Fibroblast of pulmonary artery (primary cell): ENCODE measurements at places on chromosomes 16 and 17.
A peak's percentile ranks its signal among the peaks of the same experiment; 100 is the strongest.

DNA sequence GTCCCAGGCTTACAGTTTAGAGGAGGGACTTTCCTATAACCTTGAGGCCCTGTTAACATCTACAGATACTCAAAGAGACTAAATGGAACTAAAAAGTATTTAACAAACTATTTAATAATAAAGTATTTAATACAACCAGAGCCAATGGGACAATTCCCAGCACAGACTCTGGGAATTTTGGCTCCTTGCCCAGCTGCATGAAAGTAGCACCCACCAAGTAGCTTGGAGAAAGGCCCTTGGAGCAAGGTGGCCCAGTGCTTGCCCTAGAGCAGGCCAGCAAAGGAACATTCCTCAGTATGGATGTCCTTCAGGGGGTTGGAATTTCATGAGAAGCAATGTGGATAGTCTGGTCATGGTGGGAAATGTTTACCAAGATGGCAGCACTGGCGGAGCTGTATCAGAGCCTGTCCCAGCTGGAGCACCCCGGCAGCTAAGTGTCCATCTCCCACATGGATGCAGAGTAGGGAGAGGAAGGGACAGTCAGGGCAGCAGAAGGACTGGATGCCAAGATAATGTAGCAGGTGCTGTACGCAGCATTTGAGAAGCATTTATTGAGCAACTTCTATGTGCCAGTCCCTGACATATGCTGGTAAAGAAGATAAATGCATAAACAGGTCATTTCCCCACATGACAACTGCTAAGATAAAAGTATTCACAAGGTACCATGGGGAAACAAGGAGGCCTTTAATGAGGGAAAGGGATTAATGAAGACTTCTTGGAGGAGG lies 5.2 kb upstream of the SMARCD2 start:
- no peak for DNase-seq

DNA sequence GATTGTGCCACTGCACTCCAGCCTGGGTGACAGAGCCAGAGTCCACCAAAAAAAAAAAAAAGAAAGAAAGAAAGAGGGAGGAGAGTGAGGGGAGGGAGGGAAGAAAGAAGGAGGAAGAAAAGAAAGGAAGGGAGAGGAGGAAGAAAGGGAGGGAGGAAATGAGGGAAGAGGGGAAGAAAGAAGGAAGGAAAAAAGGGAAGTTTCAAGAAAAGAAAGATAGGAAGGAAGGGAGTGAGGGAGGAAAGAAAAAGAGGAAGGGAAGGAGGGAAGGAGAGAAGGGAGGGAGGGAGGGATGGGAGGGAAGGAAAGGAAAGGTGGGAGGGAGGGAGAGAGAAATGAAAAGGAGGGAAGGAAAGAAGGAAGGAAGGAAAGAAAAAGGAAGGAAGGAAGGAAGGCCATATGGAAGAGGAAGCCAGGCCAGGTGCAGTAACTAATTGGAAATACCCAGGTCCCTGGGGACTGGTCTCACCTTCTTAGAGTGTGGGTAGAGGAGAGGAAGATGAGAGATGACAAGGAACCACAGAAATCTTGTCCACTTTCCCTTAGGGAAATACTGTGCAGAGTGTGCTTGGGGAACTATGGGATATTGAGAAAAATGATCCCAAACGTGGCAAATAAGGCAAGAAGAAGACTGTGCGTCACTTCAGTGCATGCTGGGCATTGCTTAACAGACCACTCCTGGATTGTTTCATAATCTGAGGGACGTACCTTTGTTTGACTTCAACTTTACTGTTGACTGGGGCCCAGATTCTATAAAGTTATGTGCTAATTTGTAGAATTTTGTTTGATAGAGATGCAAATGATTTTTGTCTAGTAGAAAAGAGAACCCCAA lies 15.1 kb upstream of the CSNK2A2 start:
- DNase-seq = no peak

- DNase-seq = no peak
These were observed 96.3 kb downstream of the TNFRSF13B start for GRCh38 chr17:16875662-16876061.

GRCh38 chr17:19384723-19385391 lies 2.1 kb downstream of the MFAP4 start:
- peak; percentile 96 for DNase-seq

GRCh38 chr17:2055292-2056205 lies 646 bp downstream of the HIC1 start:
- DNase-seq = peak; percentile 58

GRCh38 chr16:4987250-4987579 lies 29.1 kb downstream of the SEC14L5 start:
- DNase-seq = no peak

- DNase-seq = peak; percentile 89
These were observed 214.2 kb downstream of the STX8 start for GRCh38 chr17:9361188-9361955.

- DNase-seq = no peak
These were observed 518.2 kb upstream of the GOT2 start for GRCh38 chr16:59252317-59252716.

DNA sequence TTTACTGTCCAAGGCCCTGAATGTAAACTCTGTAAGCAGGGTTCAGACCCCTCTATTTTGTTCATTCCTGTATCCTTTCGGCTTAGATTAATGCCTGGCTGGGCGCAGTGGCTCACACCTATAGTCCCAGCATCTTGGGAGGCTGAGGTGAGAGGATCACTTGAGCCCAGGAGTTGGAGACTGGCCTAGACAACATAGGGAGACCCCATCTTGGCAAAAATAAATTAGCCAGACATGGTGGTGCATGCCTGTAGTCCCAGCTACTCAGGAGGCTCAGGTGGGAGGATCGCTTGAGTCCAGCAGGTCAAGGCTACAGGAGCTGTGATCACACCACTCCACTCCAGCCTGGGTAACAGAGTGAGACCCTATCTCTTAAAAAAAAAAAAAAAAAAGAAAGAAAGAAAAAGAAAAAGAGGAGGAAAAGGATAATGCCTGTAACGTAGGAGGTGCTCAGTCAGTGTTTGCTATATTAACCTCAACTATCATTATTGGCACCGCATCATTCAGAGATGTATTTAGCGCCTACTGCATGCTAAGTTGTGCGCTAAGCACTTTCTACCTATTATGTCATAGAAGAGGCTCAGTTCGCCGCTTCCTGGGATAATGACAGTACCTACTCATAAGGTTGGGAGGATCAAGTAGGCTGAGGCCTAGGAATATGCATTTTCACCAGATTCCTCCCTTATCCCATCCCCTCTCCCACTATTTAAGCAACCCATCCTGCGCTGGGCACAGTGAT lies 5.0 kb downstream of the SOCS1 start:
- DNase-seq = peak; percentile 34

GRCh38 chr17:58281511-58282011 lies 826 bp upstream of the MPO start:
- DNase-seq = no peak

GRCh38 chr17:78960928-78961327 lies 18.8 kb downstream of the LGALS3BP start:
- peak; percentile 36 for DNase-seq

GRCh38 chr17:28173031-28173561 lies 130.6 kb downstream of the NLK start:
- DNase-seq = no peak

GRCh38 chr17:56471696-56472095 lies 121.8 kb upstream of the NOG start:
- no peak for DNase-seq

DNA sequence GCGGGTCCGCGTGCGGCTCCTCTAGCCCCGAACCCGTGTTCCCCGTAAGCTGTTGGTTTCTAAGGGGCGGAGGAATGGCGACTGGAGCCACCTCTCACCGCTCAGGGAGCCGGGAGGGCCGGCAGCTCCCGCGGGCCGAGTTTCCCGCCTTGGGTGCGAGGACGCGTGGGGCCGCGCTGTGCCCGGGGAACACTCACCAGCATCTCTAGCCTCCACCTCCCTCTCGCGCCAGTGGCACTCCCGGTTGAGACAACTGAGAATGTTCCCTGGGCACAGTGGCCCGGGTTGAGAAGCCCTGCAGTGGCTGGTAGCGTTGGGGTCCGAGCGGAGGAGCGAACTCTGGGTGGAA lies 560 bp downstream of the TELO2 start:
- peak; percentile 7 for DNase-seq

- DNase-seq = no peak
These were observed 7.3 kb downstream of the MSLN start for GRCh38 chr16:767743-768235.

DNA sequence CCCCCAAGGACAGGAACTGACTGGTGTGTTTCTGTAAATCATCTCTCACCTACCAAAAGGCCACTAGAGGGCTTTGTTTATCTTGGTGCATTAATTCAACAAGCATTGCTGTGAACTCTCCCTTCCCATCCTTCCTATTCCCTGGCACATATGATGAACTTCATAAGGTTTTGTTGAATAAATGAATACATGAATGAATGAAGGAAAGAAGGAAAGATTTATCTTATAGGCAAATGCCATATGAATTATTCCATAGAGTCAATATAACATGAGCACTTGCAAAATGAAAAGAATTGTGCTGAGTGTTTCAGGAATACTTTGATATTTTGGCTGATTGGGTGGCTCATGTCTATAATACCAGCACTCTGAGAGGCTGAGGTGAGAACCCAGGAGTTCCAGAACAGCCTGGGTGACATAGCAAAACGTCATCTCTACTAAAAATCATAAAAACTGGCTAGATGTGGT lies 4.3 kb downstream of the SPDYE4 start:
- peak; percentile 28 for DNase-seq

DNA sequence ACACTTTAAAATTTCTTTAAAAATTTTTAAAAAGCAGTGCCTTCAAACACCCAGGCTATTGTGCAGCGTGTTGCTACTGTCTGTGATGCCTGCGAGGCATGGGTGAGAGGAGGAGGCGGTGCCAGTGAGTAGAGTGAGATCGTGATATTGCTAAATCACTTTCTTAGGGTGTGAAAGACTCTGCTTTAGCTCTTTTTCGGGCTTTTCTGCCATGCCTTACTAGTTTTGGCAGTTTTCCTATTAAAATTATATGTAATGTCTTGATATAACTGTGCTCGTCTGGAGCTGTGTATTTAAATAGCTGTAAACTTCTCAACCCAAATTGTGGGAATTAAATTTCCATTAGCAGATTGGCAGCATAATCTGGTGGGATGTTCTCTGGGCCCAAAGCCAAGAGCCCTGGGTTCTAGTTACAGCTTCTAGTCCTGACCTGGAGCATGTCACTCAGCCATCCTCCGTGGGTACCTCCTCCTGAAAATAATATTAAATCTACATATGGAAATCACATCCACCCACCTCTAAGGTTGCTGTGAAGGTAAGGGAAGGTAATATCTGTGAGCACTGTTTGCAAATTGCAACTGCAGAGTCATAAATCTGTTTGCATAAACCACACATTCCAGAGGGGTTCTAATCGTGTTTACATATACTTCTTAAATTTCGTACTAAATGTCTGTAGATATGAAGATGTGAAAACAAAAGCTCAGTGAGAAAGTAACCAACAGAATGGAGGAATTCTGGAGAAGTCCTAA lies 264.3 kb upstream of the CACNG5 start:
- no peak for DNase-seq

DNA sequence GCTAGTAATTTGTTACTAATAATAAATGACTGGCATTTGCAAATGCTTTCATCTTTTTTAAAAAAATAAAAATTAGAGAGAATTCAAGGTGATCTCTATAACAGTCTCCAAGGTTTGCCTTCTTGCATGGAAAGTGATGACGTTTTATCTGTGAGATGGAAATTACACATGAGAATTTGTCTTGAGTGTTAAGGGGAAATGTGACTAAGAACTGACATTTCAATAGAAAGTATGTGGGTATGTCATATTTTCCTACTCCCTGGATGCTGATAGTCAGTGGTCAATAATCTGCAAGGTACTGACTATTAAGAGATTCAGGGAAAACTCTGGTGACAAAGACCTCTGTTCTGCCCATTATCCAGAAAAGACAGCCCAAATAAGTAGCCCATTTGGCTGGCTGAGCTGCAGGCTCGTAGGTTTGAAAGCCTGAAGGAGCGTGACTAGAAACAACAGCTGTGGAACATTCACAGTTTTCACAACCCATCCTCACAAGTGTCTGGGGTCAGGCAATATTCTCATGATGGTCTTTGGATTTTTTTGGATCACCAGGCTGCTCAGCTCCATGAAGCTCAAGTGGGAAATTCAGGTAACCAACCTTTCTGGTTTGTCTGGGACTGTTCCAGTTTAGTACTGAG lies 49.7 kb upstream of the WSCD1 start:
- DNase-seq = no peak

- DNase-seq = peak; percentile 49
These were observed 379 bp upstream of the OTOP2 start for GRCh38 chr17:74923538-74924249.

DNA sequence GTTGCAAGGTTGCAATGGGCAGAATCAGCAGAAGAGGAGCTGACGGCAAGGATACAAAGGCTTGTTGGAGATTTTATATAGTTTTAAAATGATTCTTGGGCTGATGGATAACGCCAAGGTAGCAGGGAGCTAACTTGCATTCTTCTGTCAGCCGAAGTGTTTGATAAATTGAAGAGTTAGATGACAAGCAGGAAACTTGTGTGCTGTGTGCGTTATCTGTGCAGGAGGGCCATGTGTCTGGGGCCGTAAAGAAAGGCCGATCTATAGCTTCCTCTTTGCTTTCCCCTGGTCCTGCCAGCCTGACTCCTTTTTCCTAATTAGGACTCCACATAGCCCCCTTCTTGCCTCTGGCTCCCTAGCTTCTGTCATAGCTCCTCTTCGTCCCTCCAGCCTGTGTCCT lies 6.7 kb upstream of the WWOX start:
- no peak for DNase-seq

DNA sequence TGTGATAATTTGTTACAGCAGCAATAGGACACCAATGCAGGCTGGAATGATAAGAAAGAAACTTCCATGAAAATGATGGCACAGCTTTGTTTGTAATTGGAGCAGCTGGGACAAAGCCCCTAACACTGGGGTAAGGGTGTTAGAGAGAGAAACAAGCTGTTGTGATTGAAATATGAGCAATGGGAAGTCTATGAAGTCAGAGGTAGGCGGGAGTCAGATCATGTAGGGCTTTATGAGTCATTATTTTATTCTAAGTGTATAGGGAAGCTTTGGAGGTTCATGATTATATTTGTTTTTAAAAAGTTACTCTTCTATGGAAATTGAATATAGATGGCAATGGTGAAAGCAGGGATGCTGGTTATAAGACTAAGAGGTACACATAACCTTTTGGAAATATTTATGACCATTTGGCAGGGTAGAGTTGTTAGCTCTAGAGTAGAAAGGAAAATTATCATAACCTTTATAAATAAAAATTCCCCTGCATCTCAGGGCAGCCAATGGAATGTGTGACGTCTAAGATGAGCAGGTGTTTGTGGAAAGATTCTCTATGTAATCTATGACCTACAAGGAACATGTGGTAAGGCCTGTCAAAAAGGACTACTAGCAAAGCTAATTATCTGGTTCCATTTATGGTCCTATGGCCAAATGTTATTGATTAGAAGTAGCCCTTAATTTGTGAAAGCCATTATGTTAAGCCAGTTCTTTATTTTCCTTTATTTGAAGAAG lies 85.6 kb downstream of the KCNJ2 start:
- DNase-seq = no peak

GRCh38 chr16:68732741-68733399 lies 4.2 kb upstream of the CDH1 start:
- DNase-seq = no peak
